ENCODE measurements at places on chromosomes 16 and 17.

GRCh38 chr17:56206351-56206750 is 53.1 kb downstream of the ANKFN1 start:
- DNase-seq, result no peak

DNA sequence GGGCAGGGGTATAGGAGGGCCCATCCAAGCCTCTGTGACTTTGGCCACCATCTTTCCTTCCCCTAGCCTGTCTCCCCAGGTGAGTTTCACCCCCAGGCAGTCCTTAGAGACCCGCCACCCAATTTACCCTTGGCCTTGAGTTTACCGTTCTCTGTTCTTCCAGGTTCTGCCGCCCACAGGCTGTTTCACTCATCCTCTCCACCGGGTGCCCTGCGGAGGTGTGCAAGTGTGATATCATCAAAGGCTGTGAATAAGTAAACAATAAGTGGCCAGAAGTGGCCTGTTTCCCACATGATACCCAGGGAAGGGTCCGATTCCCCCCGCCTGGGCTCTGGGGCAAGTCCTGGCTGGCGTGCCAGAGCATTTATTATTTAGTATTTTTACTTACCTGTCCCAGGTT is 15.1 kb upstream of the TLCD3B start:
- DNase-seq, result no peak

- no peak for DNase-seq
Measured at GRCh38 chr16:46862555-46863447, 21.4 kb upstream of the GPT2 start.

DNA sequence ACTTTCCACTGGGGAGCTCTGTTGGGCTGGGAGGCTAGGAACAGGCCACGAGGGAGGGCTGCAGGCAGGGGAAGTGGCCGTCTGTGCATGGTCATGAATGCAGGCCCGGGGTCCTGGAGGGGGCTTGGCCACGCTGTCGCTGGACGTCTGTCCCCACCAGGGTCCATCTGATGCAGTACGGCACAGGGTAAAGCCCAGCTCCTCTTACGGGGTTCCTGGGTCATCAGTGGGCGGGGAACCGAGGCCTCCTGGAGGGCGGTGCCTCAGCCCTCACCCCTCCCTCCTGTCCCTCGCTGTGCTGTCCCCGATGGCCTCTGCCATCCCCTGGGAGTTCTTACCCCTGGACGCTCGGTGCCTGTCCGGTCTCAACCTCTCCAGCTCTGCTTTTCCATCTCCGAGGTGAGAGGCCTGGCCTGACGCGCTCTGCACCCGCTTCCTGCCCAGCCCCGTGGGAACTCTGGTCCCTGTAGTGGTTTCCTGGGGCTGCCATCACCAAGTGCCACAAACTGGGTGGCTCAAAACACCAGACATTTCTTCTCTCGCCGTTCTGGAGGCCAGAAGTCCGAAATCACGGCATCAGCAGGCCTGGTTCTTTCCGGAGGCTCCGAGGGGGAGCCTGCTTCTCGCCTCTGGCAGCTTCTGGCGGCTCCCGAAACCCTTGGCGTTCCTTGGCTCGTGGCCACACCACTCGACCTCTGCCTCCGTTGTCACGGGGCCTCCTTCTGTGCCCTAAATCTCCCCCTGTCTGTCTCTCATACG is 182.8 kb downstream of the SEC14L1 start:
- DNase-seq, result no peak

- no peak for DNase-seq
Measured at GRCh38 chr16:83029467-83029866, 402.7 kb downstream of the CDH13 start.

DNA sequence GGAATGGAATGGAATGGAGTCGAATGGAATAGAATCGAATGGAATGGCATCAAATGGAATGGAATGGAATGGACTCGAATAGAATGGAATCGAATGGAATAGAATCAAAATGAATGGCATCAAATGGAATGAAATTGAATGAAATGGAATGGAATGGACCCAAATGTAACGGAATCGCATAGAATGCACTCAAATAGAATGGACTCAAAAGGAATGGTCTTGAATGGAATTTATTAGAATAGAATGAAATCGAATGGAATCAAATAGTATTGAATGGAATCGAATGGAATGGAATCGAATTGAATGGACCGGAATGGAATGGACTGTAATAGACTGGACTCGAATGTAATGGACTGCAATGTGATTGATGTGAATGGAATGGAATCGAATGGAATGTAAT is 501.4 kb upstream of the WSB1 start:
- DNase-seq, result no peak

DNA sequence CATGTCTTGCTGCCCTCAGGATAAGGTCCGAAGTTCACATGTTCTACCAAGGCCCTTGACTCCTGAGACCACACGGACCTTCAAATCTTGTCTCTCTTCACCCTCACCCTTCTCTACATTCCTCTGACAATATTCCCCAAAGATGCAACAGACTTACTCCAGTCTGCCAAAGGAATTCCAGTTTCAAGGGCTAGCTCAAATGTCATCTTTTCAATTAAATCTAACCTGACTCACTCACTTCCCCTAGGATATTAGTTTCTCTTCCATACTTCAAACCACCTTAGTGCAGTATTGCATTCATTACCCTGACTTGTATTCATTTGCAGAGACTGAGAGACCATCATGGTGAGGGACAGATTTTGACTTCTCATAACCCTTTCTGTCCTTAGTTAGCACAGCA is 59.6 kb upstream of the ADCY9 start:
- no peak for DNase-seq

DNA sequence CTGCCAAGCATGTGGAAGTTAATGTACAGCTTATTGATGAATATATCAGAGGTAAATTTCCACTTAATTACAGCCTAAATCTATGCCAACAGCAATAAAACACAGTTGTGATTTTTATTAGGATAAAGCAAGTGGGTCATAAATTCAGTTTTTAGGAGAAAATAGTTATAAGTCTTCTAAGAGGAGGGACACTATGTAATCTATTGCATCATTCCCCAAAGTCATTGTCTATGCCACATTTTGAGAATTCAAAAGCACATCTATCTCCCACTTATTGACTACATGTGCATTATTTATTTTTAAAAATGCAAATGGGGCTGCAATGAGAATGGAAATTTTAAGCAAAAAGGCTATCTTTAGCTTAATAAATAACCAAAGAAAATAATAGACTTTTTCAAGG is 23.7 kb upstream of the NSRP1 start:
- DNase-seq, result no peak

- DNase-seq, result no peak
Measured at GRCh38 chr17:13273806-13274205, 256.0 kb upstream of the ELAC2 start.

- DNase-seq, result no peak
Measured at GRCh38 chr17:67272312-67273047, 27.5 kb upstream of the HELZ start.

DNA sequence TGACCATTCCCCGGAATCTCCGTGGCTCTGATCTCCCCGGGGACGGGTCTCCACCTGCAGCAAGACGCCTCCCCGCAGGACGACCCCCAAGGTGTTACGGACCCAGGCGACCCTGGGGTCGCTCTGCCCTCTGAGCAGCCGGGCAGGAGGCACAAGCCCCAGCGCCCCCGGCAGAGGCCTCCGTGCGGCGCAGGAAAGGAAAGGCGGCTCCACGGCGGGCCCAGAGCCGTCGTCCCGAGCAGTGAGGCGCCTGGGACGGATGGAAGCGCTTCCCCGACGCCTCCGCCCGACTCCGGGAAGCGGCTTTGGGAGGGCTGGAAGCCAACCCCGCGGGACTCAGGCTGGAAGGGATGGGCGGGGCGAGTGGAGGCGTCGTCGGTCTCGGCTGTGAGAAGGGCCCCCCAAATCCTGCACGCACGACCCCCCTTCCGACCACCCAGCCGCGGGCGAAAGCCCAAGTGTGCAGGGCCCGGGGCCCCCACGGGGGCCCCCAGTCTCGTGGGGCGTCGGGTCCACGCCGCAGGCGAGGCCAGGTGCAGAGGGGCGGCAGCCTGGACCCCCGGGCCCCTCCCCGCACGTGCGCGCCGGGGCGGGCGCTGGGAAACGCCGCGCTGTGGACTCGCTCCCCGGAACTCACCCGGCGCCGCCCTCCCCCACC is 32.7 kb upstream of the RPH3AL start:
- no peak for DNase-seq

DNA sequence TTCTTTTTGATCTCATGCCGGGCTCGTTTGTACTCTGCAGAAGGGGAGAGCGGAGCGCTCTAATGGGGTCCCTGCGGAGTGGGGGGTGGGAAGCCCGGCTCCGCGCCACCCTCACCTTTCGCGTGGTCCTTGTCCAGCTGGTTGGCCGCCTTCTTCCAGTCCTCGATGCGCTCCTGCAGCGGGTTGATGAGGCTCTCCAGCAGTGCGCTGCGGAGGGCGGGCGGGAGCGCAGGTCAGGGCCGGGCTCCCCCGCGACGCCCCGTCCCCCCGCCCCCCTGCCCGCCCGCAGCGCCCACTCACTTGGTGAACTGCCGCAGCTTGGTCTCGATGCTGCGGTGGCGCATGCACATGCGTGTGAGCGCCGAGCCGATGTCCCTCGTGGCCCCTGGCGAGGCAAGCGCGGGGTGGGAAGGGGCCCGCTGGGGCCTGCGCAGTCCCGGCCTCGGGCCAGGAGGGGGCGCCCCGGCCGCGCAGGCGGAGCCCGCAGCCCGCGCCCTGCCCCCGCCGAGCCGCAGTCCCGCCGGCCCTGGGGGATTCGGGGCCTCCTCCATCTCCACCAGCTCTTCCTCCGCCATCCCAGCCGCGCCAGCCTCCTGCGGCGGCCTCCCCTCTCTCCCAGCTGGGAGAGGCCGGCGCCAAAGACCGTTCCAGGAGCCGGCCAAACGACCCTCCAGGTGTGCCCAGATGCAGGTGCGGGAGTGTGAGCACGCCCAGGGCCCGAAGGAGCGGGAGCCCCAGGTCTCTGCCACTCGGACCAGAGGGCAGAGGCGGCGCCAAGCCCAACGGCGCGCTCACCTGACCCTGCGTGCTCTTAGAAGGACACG is 6.0 kb downstream of the MTSS2 start:
- DNase-seq, result no peak

- no peak for DNase-seq
Measured at GRCh38 chr17:49456183-49456965, 38.7 kb upstream of the NGFR start.

- DNase-seq, result no peak
Measured at GRCh38 chr16:72210555-72210954, 38.6 kb upstream of the PMFBP1 start.

GRCh38 chr17:58985971-58986370 is 120.7 kb downstream of the TRIM37 start:
- DNase-seq, result no peak

- no peak for DNase-seq
Measured at GRCh38 chr16:55453909-55454308, 25.1 kb upstream of the MMP2 start.

DNA sequence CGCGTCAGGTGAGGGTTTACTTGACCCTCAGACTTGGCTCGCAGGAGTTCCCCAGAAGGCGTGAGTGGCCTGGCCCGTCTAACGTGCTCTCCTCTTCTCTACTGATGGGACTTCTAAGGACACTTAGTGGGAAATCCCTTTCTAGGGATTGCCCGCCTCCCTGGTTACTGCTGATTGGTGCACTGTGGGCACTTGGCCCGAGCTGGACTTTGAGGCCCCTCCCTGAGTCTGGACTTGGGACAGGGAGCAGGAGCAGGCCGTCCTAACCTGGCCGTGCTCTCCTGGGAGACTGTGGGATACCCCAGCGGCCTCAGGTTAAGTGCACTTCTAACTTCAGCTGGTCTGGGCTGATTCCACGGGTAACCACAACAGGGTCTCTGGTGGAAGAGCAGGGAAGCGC is 14.7 kb downstream of the IFT140 start:
- no peak for DNase-seq

- no peak for DNase-seq
Measured at GRCh38 chr16:30335598-30336474, 19.3 kb downstream of the CD2BP2 start.
